A549 treated with Mapracorat at 1 μM for 4 hours (cell line): ENCODE measurements at places on chromosomes 16 and 17. TPM values are rescaled to one million over a fixed set of nuclear protein-coding genes. Genes with fewer than 3 reads are reported as not detected.

The TEX14 gene
- total RNA-seq: 0.13 to 0.29 TPM (median 0.15 TPM) in 5 replicates

The C16orf46 gene
- total RNA-seq: 0.45 to 0.95 TPM (median 0.66 TPM) in 5 replicates

The GP2 gene
- total RNA-seq: not detected in 5 replicates

The C16orf92 gene
- total RNA-seq: not detected in 5 replicates

The SLC5A11 gene
- 0.24 to 0.51 TPM (median 0.39 TPM) in 5 replicates for total RNA-seq

The TBX2 gene
- 3.7 to 6.9 TPM (median 6.5 TPM) in 5 replicates for total RNA-seq

The SNRNP25 gene
- 64.7 to 76.8 TPM (median 70.2 TPM) in 5 replicates for total RNA-seq

The HSPB9 gene
- total RNA-seq: not detected in 5 replicates

The CLEC10A gene
- total RNA-seq: not detected in 5 replicates

The ABCC11 gene
- total RNA-seq: 0.06 to 0.22 TPM (median 0.14 TPM) in 5 replicates

The CCL1 gene
- not detected in 5 replicates for total RNA-seq

The RASL10B gene
- 0.07 to 0.14 TPM (median 0.13 TPM) in 5 replicates for total RNA-seq

The TEDC2 gene
- 15.1 to 24.1 TPM (median 18.4 TPM) in 5 replicates for total RNA-seq

The BLTP2 gene
- total RNA-seq: 52.1 to 72.8 TPM (median 58.9 TPM) in 5 replicates

The SLC47A1 gene
- total RNA-seq: 20.8 to 22.9 TPM (median 22.3 TPM) in 5 replicates

The RGS9 gene
- 6.1 to 9.0 TPM (median 6.9 TPM) in 5 replicates for total RNA-seq

The FA2H gene
- total RNA-seq: 28.5 to 33.6 TPM (median 31.6 TPM) in 5 replicates

The ARSG gene
- 1.3 to 1.9 TPM (median 1.5 TPM) in 5 replicates for total RNA-seq

The FOXN1 gene
- 0.04 to 0.08 TPM (median 0.06 TPM) in 3 of 5 replicates, not detected in the others for total RNA-seq

The KRT33B gene
- total RNA-seq: not detected in 5 replicates

The IGFBP4 gene
- 2,173 to 2,922 TPM (median 2,805 TPM) in 5 replicates for total RNA-seq

The MEOX1 gene
- total RNA-seq: not detected in 5 replicates

The FMNL1 gene
- total RNA-seq: 29.3 to 36.7 TPM (median 35.7 TPM) in 5 replicates

The MYH8 gene
- not detected in 5 replicates for total RNA-seq

The HOXB6 gene
- 2.9 to 5.9 TPM (median 5.1 TPM) in 5 replicates for total RNA-seq

The PDXDC1 gene
- total RNA-seq: 60.8 to 71.3 TPM (median 64.9 TPM) in 5 replicates

The EXOSC6 gene
- 13.7 to 17.5 TPM (median 16.5 TPM) in 5 replicates for total RNA-seq

The GAN gene
- total RNA-seq: 2.1 to 3.5 TPM (median 2.5 TPM) in 5 replicates

The BCO1 gene
- total RNA-seq: 0.50 to 1.1 TPM (median 0.91 TPM) in 5 replicates

The NPIPB6 gene
- 1.2 to 2.0 TPM (median 1.7 TPM) in 5 replicates for total RNA-seq

The POLR2A gene
- total RNA-seq: 56.9 to 82.2 TPM (median 79.5 TPM) in 5 replicates

The CDRT15L2 gene
- total RNA-seq: not detected in 5 replicates

The GJD3 gene
- 0.54 to 0.93 TPM (median 0.86 TPM) in 5 replicates for total RNA-seq

The TP53TG3 gene
- 0.17 to 0.81 TPM (median 0.49 TPM) in 4 of 5 replicates, not detected in the other for total RNA-seq

The KRT27 gene
- 0.19 TPM in 1 of 5 replicates, not detected in the others for total RNA-seq

The KRT9 gene
- total RNA-seq: not detected in 5 replicates

The MILR1 gene
- total RNA-seq: 1.3 to 2.2 TPM (median 1.7 TPM) in 5 replicates
